ENCODE measurements at places on chromosomes 16 and 17.

- no peak for DNase-seq
These were observed at the start of gene MAPK7 for GRCh38 chr17:19378416-19379360. MAPK7 (plus strand) TSS chr17:19378498; CDS start chr17:19378901, 403 bp downstream.

GRCh38 chr17:48871551-48872351 lies 20.8 kb upstream of the ATP5MC1 start:
- DNase-seq, result no peak

- peak; percentile 6 for DNase-seq
These were observed 25.1 kb downstream of the NT5M start for GRCh38 chr17:17328251-17328650.

- DNase-seq, result no peak
These were observed 326.6 kb downstream of the PHKB start for GRCh38 chr16:47787696-47788095.

DNA sequence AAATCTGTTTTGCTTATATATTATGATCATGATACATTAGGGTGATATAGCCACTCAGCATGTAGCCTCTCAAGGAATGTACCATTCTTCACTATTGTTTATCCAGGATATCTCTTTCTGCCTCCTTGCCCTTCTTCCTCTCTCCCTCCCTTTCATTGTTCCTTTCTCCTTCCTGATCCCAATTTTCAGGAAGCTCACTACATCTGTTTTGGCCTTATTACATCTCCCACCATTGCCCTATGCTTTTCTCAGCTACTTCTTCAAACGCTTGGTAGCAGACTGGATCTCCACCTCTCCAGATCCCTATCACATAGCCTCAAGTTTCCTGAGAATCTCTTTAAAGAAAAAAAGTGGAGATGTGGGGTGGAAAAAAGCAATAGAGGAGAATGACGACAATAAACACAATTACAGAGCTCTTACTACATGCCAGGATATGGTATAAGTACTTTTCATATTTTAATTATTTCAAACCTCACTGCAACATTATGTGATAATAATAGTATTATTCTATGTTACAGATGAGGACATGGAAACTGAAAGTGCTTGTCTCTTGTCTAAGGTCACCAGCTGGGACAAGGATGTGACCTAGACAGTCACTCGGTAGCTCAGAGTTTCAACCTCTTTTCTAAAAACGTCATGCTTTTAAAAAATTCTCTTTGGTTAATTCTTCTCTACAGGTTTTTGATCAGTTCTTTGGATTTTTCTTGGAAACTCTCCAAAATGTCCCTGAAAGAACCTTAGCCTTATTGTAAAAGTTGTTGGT lies 959.1 kb downstream of the CDH11 start:
- no peak for DNase-seq

DNA sequence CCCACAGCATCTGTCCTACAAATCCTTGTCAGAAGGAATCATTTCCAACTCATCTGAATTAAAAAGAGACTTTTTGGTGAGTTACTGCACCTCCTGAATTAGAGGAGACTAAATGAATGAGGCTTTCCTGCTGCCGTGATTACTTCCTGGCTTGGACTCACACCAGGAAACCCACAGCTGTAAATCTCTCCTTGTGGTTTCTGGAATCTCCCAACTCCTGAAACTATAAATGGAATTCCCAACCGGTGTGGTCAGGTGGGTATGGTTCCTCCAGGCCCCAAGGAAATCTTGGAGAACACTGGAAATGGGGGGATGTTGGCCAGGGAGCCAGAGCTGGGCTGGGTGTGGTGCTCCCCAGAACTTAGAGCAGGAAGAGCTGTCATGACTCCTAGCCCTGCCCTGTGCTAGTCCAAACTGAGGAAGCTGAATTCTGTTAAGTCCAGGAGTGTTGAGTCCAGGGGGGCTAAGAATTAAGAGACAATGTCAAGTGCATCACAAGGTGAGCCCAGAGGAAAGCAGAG lies 216.4 kb downstream of the GSG1L start:
- no peak for DNase-seq

DNA sequence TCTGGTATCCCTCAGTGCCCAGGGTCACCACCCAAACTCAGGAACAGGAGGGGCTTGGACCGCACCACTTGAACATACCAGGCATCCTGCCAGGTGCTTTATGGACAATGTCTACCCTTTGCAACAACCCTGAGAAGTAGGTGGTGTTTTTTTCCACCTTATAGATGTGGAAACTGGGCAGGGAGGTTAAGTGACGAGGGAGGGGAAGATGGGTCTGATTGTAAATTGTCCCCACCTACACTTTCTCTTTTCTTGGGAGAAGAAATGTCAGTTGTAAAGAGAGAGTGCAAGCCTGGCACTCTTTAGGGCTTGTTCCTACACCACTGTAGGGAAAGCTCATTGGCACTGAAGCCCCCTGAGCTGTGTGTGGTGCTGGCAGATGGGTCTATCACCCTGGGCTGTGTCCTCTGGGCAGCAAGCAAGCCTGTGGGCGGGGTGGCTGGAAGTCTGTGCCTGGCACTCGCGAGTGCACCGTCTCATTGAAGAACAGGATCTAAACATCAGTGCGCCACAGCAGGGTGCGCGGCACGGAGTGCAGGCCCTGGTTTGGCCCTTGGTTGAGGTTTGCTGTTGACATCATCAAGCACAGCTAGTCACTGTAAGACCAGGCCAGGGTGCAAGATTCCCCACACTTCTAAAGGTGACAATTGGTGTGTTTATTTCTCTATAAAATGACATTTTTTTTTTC lies 15.1 kb downstream of the NOD2 start:
- no peak for DNase-seq

Data from AG20443 (cell line).